ENCODE measurements at places on chromosomes 16 and 17.

DNA sequence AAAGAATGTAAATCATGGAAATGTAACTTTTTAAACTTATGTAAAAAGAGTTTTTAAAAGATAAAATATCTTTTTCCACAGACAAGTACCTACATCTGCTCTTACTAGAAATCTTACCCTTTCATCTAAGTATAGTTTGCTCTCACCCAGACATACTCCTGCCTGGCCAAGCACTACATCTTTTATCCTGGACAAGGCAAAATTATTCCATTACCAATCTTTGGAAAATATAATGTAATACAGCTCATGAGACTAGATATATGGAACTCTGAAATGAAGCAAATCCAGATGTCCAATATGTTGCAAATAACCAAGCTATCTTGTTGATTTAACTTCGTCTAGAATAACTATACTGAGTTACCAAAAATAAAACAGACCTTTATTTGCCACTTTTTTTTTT is 50.0 kb downstream of the VMP1 start:
- peaks cover 4% of the 10 kb centered on the region for H3K36me3 ChIP-seq
- peaks cover 27% of the 10 kb centered on the region for H3K4me1 ChIP-seq
- no peak for DNase-seq
- H3K27ac ChIP-seq: no peak overlapping the region

DNA sequence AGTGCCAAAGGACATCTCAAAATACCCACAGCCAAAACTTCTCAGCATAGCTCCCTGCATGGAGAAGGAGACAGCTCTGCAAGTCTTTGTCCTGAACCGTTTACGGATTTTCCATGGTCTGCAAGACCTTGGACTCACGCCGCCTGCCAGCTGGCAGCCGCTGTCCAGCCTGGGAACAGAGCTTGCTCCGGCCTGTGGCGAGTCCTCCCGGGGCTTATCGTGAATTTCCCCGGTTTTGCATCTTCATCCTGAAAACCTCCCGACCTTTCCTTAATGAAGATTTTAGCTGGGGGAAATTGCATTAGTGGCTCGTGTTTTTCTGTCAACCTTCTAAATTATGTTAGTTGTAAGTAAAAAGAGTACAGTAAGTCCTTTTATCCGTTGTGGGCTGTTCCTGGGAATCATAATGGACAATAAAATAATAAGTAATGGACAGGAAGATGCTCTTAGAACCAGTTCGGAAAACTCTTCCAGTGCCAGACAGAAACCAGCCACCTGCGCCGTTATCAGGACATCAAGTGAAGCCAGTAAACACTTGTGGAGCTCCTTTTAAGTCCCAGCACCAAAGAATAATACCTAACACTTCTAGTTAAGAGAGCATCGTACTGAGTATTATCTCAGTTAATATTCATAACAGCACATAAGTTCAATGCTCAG is 112.4 kb upstream of the NOL11 start:
- no peaks in the 10 kb centered on the region for H3K27me3 ChIP-seq
- H3K36me3 ChIP-seq: no peaks in the 10 kb centered on the region
- H3K4me1 ChIP-seq: peaks cover 2% of the 10 kb centered on the region
- no peak overlapping the region for H3K4me3 ChIP-seq
- DNase-seq: no peak

GRCh38 chr16:87841340-87842208 is 27.7 kb downstream of the SLC7A5 start:
- no peaks in the 10 kb centered on the region for H3K4me1 ChIP-seq
- H3K27ac ChIP-seq: no peak overlapping the region
- no peak overlapping the region for H3K4me3 ChIP-seq
- H3K27me3 ChIP-seq: no peaks in the 10 kb centered on the region

GRCh38 chr16:86990451-86990850 is 326.7 kb downstream of the C16orf95 start:
- no peak overlapping the region for H3K27ac ChIP-seq
- no peak overlapping the region for H3K4me3 ChIP-seq
- H3K4me1 ChIP-seq: peaks cover 9% of the 10 kb centered on the region
- no peaks in the 10 kb centered on the region for H3K27me3 ChIP-seq
- DNase-seq: no peak

GRCh38 chr17:48375356-48375755 is 54.7 kb downstream of the SKAP1 start:
- DNase-seq: no peak
- H3K27me3 ChIP-seq: peaks cover 3% of the 10 kb centered on the region
- H3K36me3 ChIP-seq: no peaks in the 10 kb centered on the region
- H3K4me3 ChIP-seq: no peak overlapping the region
- no peaks in the 10 kb centered on the region for H3K4me1 ChIP-seq

Data from neuronal stem cell (in vitro differentiated cells).